ENCODE measurements at places on chromosomes 4 and X. TPM values are rescaled to one million over a fixed set of nuclear protein-coding genes. Genes with fewer than 3 reads are reported as not detected.

DNA sequence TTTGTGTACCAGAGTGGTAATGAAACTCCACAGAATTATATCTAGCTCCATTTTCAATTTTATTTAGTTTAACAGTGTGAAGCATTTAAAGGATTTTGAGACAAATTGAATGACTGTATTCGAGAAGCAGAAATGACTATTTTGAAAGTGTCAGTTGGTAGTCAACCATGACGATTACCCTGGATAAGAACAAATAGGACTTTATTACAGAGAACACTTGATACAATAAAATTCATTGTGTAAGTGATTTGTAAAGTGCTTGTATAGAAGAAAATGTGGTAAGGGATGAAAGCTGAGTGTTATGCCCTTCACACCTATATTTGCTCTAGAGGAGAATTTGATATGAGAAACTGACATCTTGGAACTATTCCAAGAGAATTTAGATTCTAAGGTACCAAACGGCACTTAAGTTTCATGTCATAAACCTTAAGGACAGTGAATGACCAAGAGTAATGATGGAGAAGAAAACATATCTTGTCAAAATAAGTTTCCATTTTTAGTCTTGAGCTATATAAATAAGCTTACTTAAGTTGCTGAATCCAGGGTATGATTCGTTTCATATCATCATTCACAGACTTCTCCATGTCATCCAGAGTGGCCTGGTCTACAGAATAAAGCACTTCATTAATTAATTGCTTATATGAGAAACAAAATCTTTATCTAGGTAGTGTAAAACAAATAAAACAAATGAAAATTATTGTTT is 34.6 kb downstream of the MED14 start:
- H3K27ac ChIP-seq: peak overlapping the region; percentile 59
- no peaks in the 10 kb centered on the region for H3K27me3 ChIP-seq
- no peak for DNase-seq
- peaks cover 9% of the 10 kb centered on the region for H3K4me1 ChIP-seq

- H3K27me3 ChIP-seq: no peaks in the 10 kb centered on the region
- no peak overlapping the region for H3K4me3 ChIP-seq
- H3K27ac ChIP-seq: no peak overlapping the region
- DNase-seq: no peak
- no peaks in the 10 kb centered on the region for H3K36me3 ChIP-seq
- peaks cover 6% of the 10 kb centered on the region for H3K4me1 ChIP-seq
These were observed 105.0 kb downstream of the RAB28 start for GRCh38 chr4:13378973-13379759.

DNA sequence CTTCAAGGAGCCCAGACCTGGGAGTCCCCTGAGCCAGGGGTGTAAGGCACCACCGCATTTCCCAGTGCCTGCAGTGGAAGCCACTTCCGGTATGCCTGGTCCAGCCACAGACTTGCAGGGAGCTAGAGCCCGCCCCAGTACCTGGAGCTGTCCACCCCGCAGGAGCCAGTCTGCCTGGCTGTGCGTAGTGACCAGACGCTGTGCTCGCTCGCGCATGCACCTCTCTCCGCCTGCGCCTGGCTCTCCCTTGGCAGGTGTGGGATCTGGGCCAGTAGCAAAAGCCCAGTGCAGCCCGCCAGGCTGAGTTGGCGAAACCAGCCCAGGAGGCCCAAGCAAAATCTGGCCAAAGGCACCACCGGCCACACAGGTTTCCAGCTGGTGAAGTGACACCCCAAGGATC is 973.7 kb upstream of the AGA start:
- no peak overlapping the region for H3K27ac ChIP-seq
- no peak for DNase-seq
- no peak overlapping the region for H3K4me3 ChIP-seq
- no peaks in the 10 kb centered on the region for H3K4me1 ChIP-seq

- DNase-seq: no peak
- H3K4me1 ChIP-seq: no peaks in the 10 kb centered on the region
- no peaks in the 10 kb centered on the region for H3K36me3 ChIP-seq
- H3K4me3 ChIP-seq: no peak overlapping the region
These were observed 26.0 kb upstream of the NSUN7 start for GRCh38 chr4:40723728-40724127.

DNA sequence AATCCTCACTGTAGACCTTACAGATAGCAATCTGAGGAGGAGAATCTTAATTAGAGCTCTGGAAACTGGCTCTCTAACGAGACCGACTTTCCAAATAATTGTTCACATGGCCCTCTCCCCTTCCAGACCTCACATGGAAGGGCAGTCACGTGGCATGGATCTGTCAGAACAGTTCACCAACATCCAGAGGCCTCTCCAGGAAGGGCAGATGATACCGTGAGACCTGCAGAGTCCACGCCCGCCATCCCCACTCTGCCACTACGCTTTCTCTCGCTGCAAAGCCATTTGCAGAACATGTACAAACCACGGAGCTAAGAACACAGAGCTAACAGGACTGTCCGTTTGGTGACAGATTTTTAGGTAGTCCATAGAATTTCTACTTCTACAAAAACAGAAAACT is 20.7 kb downstream of the FAT1 start:
- H3K27ac ChIP-seq: no peak overlapping the region
- DNase-seq: no peak
- H3K4me3 ChIP-seq: no peak overlapping the region
- no peaks in the 10 kb centered on the region for H3K36me3 ChIP-seq
- peaks cover 10% of the 10 kb centered on the region for H3K4me1 ChIP-seq
- no peaks in the 10 kb centered on the region for H3K27me3 ChIP-seq

DNA sequence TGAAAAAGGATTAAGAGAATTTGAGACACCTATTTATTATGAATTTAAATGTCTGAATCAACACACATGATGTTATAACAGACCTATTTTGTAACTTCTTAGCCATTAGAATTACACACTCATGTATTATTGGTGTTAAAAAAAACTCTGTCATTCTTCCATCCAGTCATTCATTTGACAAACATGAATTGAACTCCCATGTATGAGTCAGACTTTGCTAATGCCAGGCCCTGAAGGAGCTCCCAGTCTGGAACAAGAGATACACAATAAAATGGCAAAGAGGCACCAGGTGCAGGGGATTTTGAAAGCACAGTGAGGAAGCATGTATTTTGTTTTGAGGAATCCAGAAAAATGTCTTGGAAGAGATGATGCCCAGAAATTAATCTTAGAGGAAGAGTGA is 87.7 kb upstream of the EFHC2 start:
- no peak for DNase-seq
- no peaks in the 10 kb centered on the region for H3K4me1 ChIP-seq
- no peak overlapping the region for H3K27ac ChIP-seq
- H3K36me3 ChIP-seq: no peaks in the 10 kb centered on the region
- H3K4me3 ChIP-seq: no peak overlapping the region

GRCh38 chrX:63436865-63437264 is 85.7 kb upstream of the SPIN4 start:
- H3K36me3 ChIP-seq: no peaks in the 10 kb centered on the region
- no peaks in the 10 kb centered on the region for H3K4me1 ChIP-seq
- no peak overlapping the region for H3K27ac ChIP-seq
- no peaks in the 10 kb centered on the region for H3K27me3 ChIP-seq
- no peak overlapping the region for H3K4me3 ChIP-seq

The GUCY1B1 gene
- 4.4 TPM for total RNA-seq

The ARX gene
- total RNA-seq: 3.2 TPM

The SORCS2 gene
- 0.07 TPM for total RNA-seq

The GCNA gene
- total RNA-seq: 5.4 TPM

The SYP gene
- 0.53 TPM for total RNA-seq
